Inflammatory macrophage treated with lipopolysaccharide for 4 hours (primary cell): ENCODE measurements at places on chromosomes 3 and 15.
A peak's percentile ranks its signal among the peaks of the same experiment; 100 is the strongest.

GRCh38 chr3:125679258-125679657 is 84.0 kb upstream of the OSBPL11 start:
- no peak for DNase-seq

- no peak for DNase-seq
These were observed 50.8 kb downstream of the CRYBG3 start for GRCh38 chr3:97872525-97873042.

GRCh38 chr15:52340093-52340492 is 44.5 kb upstream of the MYO5C start:
- no peak for DNase-seq

DNA sequence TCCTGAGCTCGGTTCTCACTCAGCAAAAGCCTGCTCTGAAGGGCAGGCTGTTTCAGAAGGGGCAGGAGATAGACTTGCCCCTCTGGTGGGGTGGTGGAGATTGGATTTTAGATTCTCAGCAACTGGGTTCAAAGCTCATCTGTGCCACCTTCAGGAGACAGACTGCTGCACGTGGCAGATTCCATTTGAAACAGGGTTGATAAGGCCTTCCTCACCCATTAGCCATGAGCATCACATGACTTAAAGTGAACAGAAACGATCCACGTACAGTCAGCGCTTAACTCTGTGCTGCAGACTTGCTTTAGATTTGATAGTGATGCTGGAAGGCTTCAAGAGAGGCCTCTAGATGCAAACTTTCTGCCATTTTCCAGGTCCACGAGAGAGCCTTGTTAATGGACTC is 35.0 kb upstream of the MGLL start:
- no peak for DNase-seq

DNA sequence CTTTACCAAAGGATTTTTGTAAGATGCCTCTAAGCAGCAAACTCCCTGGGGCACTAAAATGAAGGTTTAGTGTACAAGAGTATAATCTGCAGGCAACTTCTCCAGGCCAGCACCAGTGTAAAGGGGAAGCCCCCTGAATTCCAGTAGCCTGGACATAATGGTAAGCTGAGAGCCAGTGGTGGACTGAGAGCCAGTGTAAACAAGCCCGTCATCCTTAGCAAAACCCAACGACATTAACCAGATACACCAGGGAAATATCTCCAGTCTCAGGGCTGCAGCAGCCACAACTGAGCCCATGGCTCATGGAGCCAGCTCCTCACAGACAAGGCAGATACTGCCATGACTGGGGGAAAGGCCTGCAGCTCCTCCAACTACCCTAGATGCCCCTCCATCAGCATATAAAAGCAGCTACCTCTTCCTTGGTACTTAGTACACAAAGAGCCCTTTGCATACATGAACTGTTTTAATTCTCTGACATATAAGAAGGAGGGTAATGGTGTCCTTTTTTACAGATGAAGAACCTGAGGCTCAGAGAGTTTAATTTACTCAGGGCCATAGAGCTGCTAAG is 21.7 kb downstream of the PARP16 start:
- DNase-seq, result no peak

- peak; percentile 7 for DNase-seq
These were observed 25.9 kb downstream of the ETFA start for GRCh38 chr15:76285241-76285825.

- no peak for DNase-seq
These were observed 98.6 kb downstream of the OSBPL10 start for GRCh38 chr3:31882431-31882830.
